Adipocyte (in vitro differentiated cells): ENCODE measurements at places on chromosomes 6 and 20.

DNA sequence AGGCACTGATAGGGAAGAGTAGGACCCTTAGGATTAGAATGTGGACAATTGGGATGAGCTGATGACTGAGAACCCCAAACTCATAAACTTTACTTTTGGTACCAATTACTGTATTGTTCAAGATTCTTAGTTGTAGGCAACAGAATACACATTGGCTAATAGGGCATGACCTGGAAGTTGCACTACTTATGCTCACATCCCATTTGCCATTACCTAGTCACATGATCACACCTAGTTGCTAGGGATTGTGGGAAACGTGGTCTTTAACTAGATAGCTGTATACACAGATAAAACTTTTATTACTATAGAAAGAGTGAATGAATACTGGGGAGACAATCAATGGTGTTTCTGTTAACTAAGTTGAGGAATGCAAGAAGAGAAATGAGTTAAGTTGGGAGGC, 113.4 kb upstream of the AKIRIN2 start:
- no peak for DNase-seq

GRCh38 chr20:1509237-1509636, 18.0 kb upstream of the SIRPB2 start:
- DNase-seq: no peak

DNA sequence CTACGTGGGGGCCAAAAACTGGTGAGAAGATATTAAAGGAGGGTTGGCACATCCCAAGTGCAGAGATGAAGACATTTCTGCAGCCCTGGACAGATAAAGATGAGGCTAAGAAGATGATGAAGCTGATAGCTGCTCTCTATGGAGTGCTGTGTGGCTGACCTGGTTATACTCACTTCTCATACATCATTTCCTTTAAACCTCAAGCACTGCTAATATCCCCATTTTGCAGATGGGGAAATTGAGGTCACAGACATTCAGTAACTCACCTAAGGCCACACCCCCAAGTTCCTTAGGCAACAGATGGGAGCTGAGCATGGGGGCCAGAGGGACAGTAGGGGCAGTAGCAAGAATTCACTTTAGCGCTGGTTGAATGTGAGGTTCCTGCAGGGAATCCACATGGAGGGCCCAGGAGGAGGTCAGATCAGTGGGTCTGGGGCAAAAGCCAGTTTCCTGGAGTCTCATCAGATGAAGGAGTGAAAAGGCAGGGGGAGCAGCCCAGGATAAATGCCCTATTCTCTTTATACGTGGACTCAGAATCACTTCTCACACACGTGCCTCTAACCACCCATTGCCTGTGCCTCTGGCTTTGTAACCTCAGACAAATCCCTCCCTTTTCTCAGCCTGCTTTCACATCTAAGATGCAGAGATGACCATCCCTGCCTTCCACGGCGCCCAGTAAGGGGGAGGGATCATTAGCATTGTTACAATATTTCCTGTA, 125.8 kb downstream of the NFATC2 start:
- DNase-seq: no peak

DNA sequence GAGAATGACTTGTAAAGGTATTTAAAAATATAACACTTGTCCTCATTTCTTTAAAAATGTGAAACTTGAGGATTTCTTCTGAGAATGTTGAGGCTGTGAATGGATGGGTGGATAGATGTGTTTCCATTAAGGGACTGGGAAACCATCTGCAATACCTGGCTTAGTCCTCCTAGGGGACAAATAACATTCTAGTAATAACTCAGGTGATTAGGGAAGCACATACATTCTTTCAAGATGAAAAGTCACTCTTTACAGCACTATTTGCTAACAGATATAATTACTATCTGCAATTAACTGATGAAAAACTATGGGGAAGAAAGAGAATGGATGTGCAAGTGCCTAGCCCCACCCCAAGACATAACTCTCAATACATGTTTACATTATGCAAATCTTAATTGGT, 542.3 kb downstream of the CD83 start:
- no peak for DNase-seq

DNA sequence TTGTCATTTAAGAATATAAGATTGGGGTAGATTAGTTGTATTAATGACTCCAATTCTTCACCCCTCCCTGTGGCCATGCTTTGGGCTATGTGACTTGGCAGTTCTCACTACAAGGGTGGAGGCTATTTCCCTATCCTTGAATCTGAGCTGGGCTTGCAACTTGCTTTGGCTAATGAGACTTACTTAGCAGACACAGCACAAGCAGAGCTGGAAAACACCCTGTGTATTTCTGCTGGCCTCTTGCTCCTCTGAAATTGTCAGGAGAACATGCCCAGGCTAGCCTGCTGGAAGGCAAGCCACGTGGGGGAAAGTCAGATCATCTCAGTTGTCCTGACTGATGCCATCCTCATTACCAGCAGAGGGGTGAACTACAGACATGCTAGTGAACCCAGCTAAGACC, 126.5 kb upstream of the HDGFL1 start:
- peak; percentile 29 for DNase-seq

DNA sequence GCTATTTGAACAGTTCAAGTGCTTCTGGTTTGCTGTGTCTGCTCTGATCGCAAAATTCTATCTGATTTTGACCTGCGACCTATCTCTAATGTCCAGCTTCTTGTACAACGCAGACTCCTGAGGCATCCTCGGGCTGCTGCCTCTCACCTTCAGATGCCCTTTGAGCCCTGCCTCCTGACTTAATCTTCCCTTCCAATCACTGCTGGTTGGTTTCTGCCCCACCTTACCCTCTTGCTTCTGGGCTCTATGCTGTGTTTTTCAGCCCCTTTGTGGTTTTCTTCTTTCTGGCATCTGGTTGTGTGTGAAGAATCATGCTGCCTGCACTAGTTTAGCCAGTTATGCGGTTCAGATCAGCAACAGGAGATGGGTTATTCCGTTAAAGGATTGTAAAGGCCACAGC, 131.2 kb upstream of the THEMIS start:
- no peak for DNase-seq

DNA sequence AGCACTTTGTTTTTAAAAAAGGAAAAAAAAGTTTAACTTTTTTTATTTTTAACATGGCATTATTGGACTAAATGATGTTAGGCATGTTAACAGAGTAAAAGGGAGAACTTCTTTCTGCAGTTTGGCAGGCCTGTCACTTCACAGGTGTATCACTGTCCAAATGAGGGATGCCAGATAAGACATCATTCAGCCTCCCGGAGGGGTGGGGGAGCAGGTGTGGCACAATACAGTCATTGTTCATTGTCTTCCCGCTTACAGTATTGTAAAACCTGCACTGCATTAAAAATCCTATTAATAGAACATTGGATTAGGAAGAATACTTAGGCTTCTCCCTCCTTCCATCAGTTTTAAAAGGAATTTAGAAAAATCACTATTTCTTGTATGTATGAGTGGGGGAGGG, 80.7 kb downstream of the CARMIL1 start:
- no peak for DNase-seq

- no peak for DNase-seq
These were observed 40.3 kb upstream of the ARMH2 start for GRCh38 chr6:24838994-24839393.

DNA sequence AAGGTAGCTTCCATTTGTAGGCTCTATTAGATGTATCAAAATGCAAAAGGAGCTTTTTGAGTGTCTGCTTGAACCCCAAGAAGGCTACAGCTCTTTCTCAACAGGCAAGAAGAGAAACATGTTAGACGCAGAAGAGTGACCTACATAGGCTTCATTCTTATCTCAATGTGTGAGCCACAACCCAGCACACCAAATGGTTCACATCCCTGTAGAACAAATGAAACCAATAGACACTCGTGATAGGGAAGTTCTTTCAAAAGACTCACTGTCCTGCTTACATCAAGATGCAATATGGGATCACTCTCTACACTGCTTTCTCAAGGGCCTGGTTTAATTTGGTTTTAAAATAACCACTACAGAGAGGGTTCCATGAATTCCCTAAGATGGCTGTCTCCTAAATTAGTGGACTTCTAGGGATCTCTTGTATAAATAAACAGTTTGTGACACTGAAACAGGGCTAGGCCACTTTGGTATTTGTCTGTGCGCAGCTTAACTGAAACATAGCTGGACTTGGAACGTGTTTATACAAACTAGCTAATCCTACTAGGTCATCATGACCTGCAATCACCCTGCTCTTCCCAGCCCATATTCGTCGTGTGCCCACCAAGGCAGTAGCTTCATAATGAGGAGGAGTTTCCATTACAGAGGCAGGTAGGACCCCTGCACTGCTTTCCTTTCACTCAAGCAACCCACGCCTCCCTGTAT, 225.4 kb upstream of the PREP start:
- DNase-seq: no peak

GRCh38 chr6:156848123-156848522, 70.9 kb downstream of the ARID1B start:
- no peak for DNase-seq

DNA sequence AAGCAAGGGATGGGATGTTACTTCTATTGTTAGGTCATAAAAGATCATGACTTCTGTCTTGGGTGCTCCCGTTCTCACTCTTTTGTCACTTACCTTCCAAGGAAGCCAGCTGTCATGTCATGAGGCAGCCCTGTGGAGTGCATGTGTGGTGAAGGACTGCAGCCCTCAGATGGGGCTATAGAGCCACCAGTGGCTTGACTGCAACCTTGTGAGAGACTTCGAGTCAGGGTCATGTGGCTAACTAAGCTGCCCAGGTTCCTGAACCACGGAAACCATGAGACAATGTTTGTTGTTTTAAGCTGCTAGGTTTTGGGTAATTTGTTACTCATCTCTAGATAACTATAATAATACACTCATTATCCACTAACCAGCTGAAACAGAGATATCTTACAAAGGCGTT, 477.1 kb downstream of the BTBD3 start:
- no peak for DNase-seq

DNA sequence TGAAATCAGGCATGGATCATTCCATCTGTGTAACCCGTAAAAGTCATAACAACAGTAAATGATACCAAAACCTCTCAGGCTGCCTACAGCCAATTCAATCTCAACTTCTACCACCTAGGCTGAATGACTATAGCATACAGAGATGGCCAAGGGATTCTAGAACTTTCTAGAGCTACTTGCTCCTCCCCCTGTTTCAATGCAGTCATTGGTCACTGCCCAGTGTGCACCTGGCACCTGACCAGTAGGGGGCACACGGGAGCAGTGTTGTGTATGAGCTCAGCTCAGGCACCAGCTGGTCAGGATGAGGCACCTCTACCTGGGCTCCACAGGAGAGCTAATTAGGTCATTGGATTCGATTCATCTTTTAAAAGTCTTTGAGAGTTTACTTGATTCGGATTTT, 86.2 kb downstream of the PLEKHG1 start:
- DNase-seq: peak; percentile 10

GRCh38 chr20:53208110-53208832, 236.1 kb downstream of the TSHZ2 start:
- DNase-seq: no peak

- DNase-seq: no peak
These were observed 273.4 kb downstream of the MEI4 start for GRCh38 chr6:77926198-77926751.

DNA sequence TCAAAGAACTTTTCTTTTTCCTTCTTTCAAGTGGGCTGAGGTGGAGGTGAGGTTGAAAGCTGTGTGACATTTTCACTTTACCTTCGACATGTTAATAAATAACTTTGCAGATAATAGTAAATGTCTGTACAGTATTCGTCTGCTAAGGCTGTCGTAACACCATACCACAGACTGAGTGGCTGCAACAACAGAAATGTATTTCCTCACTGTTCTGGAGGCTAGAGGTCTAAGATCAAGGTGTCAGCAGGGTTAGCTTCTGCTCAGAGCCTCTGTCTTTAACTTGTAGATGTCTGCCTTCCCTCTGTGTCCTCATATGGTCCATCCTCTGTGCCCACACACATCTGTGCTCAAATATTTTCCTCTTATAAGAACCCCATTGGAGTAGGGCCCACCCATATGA, 14.9 kb downstream of the PHACTR2 start:
- DNase-seq: no peak

GRCh38 chr20:38112261-38112929, 52.7 kb downstream of the TGM2 start:
- DNase-seq: no peak

DNA sequence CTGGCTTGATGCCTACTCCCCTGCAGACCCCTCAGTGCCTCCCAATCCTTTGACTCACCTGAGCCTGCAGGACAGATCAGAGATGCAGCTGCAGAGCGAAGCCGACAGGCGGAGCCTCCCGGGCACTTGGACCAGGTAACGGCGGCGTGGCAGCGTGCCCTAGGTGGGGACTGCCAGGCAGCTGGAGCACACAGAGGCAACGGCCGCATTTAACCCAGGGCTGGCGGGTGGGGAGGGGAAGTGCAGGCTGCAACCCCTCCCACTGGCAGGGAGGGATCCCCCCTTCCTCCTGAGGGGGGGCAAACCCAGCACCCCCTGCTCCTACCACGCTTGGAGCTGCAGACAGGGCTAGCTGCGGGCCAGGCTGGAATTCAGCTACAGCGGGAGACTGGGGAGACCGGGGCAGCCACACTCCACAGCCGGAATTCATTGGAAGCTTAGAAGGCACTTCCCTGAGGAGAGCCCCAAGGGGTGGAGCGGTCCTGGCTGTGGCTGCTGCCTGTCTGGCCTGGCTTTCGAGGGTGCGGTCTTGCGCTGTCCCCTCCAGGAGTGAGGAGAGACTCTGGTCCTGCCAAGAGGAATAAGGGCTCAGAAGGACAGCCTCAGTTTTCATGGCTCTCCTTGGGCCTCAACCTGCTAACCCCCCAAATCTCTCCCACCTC, at the start of gene MATN4:
Gene MATN4 (minus strand): TSS at position 183 of the 662 bp plus-strand sequence. CDS start 2,717 bp downstream, outside the sequence.
- no peak for DNase-seq

DNA sequence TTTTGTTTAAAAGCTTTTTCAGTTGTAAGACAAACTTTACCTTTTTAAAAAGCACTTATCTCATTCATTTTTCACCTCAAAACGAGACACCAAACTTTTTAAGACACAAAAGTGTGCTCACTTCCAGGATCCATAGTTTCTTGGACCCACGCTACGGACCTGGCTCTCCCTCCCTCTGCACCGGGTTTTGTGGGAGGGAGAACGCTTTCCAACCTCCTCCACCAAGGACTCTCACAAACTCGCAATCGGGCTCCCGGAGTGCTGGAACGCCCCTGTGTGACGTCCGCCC, 436 bp downstream of the CAGE1 start:
- peak; percentile 82 for DNase-seq

- peak; percentile 39 for DNase-seq
These were observed 381.5 kb downstream of the TFAP2A start for GRCh38 chr6:10033223-10033829.

DNA sequence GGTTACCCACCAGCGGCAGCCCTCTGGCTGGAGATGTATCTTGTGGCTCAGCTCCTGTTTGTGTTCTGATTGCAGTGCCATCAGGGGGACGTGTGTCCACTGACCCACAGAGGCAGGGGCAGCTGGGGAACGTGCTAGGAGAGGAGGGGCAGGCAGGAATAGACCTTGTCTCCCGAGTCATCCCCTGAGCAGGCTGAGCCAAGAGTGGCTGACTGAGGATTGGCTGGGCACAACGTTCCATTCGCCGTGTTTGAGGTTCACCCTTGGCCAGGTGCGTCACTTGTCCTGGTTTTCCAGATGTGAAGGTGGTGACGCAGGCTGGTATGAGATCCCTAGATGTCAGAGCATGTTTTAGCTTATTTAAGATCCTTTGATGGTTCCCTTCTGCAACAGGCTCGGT, 57.7 kb downstream of the ADNP start:
- no peak for DNase-seq

- no peak for DNase-seq
These were observed 1.8 kb downstream of the PCSK2 start for GRCh38 chr20:17228624-17229061.
